Stimulated activated CD8-positive, alpha-beta memory T cell treated with anti-CD3 and anti-CD28 coated beads, Interleukin-2, amount 100 ng/mL, for 1 hour (primary cell): ENCODE measurements at places on chromosomes 16 and 17.

- no peak for DNase-seq
Measured at GRCh38 chr16:85686912-85687591, 1.7 kb downstream of the GINS2 start.

DNA sequence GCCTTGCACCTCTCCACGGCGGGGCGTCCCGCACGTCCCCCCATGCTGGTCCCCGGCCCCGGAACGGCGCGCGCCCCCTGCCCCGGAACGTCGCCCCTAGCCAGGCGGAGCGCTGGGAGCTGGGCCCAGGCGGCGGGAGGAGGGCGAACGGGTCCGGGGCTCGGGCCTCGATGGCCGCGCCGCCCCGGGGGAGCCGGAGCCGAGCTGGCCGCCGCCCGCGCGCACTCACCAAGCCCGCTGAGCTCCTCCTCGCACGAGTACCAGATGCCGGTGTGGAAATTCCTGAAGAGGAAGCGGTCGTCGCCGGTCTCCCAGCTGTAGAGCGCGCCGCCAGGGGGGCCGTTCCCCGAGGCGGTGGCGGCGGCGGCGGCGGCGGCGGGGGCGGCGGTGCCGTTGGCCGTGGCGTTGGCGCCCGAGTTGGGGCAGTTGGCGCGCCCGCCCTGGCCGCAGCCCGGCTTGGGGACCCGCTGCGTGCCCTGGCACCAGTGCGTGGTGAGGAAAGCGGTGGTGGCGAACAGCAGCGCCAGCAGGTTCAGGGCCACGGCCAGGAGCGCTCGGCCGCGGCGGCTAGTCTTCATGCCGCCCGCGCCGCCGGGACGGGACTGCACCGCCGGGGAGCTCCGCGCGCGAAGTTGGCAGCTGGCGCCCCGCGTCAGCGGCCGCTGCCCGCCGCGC lies 530 bp downstream of the GSG1L start:
- no peak for DNase-seq

GRCh38 chr16:9402293-9402860 lies 310.9 kb downstream of the HAPSTR1 start:
- no peak for DNase-seq

DNA sequence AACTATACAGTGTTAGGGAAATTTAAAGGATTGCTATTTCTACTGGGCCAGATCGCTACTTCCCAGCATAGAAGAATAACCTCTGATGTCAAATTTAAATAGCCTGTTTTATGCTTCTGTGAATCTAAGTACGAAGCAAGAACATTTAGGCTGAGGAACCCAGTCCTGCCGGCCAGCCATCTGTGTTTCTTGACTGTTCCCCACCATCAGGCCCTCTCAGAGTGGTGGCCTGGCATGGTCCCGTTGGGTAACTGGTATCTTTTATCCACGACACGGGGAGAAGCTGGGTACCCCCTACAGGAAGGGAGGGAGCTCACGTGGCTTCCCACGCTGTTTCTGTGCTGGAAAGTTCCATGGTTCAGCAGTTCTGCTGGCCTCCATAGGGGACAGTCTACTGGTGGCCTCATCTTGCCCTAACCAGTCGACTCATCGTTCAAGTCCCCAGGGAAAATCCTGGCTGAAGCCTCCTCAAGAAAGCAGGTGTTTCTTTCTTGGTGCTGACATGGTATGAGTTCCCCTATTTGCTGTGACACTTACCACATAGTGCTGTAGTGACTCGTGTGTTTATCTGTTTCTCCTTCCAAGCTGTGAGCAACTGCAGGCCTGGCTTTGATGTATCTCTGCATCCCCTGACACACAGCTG lies 201.7 kb upstream of the NLRP1 start:
- no peak for DNase-seq

DNA sequence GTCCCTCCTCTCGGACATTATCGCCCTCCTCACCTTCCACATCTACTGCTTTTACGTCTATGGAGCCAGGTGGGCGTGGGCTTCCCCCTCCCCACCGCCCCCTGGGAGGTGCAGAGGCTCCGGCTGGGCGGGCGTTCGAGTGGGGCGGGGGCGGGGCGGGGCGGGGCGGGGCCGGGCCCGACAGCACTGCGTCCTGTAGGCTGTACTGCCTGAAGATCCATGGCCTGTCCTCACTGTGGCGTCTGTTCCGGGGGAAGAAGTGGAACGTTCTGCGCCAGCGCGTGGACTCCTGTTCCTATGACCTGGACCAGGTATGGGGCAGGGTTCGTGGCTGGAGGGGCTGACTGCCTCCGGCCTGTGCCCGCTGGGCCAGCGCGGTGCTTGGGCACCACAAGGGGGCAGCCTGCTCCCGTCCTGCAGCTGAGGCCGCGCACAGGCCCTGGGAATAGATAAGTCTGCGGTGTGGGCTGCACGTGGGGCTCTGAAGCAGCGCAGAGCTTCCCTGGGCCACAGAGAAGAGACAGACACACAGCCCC lies 9.2 kb downstream of the PIGQ start:
- peak; percentile 37 for DNase-seq

- DNase-seq, result no peak
Measured at GRCh38 chr16:75198135-75198600, 8.8 kb downstream of the CTRB2 start.
